ENCODE measurements at places on chromosomes 1 and 21. TPM values are rescaled to one million over a fixed set of nuclear protein-coding genes. Genes with fewer than 3 reads are reported as not detected.

DNA sequence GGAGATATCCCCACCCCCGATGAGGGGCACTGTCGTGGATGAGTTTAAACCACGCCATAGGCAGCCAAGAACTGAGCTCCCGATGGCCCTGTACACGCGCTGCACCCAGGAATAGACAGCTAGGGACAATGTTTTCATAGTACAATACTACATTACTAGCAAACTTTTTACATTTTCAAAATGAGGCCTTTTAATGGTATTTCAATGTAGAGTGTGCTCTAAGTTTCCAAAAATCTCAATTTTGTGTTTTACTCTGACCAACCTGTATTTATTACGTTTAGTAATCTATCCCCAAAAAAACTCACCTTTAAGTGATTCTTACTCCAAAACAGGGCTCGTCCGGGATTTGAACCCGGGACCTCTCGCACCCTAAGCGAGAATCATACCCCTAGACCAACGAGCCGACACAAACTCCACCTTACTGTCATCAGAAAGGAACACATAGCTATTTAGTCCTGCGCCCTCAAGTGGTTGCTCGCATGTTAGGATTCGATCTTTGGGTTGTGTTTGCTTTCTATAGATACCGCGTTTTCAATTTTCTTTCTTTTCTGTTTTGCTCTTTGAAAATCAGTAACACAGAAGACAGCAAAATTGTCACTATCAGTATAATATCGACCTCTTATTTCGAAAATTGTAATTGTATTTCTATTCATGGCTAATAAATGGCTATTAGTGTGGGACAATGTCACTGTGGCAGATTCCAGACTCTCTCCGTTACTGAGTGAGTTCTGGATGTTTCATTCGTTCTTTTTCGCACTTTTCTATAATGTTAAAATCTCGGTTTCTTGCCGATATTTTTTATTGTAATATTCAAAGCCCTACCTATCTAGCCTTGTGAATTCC lies 6.4 kb upstream of the MPZL1 start:
- peak; percentile 93 for DNase-seq

DNA sequence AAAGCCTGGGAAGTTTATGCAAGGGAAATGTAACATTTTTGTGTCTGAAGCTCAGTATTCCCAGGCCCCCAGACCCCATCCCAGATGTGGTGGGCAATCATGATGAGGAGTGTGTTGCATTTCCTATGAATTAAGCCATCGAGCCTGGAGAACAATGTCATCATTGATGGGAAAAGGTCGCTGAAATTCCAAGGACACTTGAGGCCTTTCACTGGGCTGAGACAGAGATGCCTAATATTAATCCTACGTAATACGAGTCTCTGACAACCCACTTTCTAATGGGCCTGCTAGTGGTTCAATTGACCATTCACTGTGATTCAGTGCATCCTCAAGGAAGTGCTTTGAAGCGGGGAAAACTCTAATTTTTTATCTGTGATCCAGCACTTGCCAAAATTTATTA lies 291.6 kb downstream of the PLPP3 start:
- DNase-seq: no peak

KIRREL1 gene
- total RNA-seq: 57.9 TPM

TNFRSF9 gene
- total RNA-seq: 0.19 TPM

UMODL1 gene
- not detected for total RNA-seq

BEST4 gene
- 0.38 TPM for total RNA-seq

PTPN22 gene
- 4.6 TPM for total RNA-seq
